NCI-H1092 treated with DMSO at 0.1 percent for 48 hours (cell line): ENCODE measurements at places on chromosomes 11 and 22.

- no peak for DNase-seq
These were observed 28.0 kb downstream of the MYEOV start for GRCh38 chr11:69321877-69322361.

DNA sequence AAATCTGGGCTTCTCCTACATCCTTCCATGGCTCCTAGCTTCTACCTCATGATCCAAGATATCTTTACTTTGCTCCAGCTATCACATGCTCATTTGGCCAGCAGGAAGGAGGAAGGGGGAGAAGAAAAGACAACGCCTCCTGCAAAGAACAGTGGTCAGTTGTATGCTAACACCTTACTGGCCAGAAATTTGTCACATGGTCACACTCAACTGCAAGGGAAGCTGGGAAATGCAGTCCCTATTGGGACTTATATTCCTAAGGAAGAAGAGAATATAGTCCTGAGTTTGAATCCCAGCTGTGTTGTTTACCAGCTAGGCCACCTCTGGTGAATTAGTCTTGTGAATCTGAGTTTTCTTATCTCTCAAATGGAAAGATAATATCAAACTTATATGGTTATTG, 272.0 kb downstream of the BLID start:
- DNase-seq, result no peak

GRCh38 chr11:17020831-17021230, 6.6 kb upstream of the PLEKHA7 start:
- no peak for DNase-seq

GRCh38 chr11:125341676-125342075, 154.4 kb downstream of the FEZ1 start:
- no peak for DNase-seq

GRCh38 chr22:37633625-37634416, 5.6 kb upstream of the SH3BP1 start:
- DNase-seq, result peak; percentile 82

DNA sequence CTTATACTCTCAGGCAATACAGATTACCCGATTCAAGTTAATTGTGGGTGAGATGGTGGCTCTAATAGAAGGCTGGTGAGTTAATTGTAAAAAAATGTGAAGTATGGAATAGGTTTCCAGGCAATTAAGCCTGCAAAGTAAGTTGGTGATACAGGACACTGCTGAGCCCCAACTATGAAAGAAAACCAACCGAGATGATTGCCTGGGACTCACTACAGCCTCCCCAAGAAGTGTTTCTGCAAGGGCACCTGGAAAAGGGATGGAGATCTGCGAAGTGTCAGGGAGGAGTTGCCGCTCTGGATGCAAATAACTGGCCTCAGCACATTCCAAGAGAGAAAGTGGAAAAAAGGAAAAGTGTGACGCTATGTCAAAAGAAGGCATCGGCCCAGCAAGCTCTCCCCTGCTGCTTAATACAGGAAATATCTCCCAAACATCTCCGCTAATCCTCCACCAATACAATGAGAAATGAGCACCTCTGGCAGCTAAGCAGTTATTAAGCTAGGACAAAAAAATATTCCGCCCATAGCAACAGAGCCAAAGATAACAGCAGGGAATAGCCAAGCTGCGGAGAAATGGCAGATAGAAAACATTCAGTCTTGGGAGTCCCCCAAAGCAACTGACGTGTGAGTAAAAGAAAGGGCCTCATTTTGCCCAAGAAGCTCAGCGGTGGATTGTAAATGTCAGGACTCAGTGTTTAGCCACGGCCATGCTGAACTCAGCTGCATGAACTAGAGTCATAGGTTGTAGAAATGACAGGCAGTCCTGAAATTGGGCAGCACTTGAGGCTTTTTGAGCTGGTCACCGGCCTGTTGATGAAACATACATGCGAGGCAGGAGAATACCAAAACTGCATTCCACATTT, 133.7 kb downstream of the SNX19 start:
- DNase-seq, result no peak

- no peak for DNase-seq
These were observed 24.6 kb upstream of the WNT7B start for GRCh38 chr22:46001426-46002106.

DNA sequence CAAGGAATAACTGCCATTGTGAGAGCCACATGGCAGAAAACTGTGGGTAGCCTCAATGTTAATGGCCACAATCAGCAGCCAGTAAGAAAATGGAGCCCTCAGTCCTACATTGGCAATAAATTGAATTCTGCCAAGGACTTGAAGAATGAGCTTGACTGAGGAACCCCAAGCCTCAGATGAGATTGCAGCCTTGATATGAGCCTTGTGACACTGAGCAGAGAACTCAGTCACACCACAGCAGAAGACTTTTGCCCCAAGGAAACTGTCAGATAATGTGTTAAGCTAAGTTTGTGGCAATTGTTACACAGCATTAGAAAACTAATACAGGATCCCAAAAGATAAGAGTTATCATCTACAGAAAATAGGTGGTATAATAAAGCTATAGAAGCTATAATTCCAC, 2.4 kb upstream of the TTC17 start:
- DNase-seq, result no peak

- DNase-seq, result no peak
These were observed 577.2 kb downstream of the LRRC4C start for GRCh38 chr11:40882301-40882700.

GRCh38 chr11:115653926-115654325, 149.7 kb upstream of the CADM1 start:
- no peak for DNase-seq

DNA sequence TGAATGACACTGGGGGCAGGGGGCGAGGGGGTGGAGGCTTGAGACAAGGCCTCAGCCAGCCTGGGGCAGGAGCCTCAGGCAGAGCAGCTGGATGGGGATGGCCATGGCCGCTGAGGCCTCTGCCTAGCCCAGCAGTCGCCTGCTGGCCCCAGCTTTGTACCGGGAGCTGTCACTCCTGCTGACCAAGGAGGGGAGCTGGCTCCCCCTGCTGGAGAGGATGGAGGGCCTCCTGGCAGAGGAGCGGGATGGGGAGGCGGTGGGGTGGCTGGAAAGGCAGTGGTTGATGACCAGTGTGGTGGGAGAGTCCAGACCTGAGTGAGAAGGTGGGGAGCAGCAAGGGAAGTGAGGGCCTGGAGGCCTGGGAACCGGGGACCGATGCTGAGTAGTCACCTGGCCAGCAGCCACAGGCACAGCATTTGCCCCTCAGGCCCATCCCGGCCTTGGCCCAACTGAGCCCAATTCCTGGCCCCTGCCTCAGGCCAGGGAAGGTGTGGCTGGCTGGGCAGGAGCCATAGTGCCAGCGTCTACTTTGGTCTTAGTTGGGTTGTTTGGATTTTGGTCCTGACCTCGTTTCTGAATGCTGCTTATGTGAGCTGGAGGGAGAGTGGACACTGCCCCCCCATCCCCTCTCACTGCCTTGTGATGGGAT, 6.0 kb upstream of the SUSD2 start:
- peak; percentile 33 for DNase-seq

- no peak for DNase-seq
These were observed 49.5 kb upstream of the PHF21B start for GRCh38 chr22:45059296-45059695.

- DNase-seq, result no peak
These were observed 21.8 kb downstream of the MCAM start for GRCh38 chr11:119295178-119295577.

DNA sequence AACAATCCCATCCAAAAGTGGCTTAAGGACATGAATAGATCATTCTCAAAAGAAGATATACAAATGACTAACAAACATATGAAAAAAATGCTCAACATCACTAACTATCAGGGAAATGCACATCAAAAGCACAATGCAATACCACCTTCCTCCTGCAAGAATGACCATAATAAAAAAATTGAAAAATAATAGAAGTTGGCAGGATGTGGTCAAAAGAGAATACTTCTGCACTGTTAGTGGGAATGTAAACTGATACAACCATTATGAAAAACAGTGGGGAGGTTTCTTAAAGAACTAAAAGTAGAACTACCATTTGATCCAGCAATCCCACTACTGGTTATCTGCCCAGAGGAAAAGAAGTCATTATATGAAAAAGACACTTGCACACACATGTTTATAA, 77.7 kb upstream of the SC5D start:
- no peak for DNase-seq

- peak; percentile 41 for DNase-seq
These were observed 1320.4 kb downstream of the LRRC4C start for GRCh38 chr11:40139066-40139465.
